ENCODE measurements at places on chromosomes 11 and 22.
A peak's percentile ranks its signal among the peaks of the same experiment; 100 is the strongest.

- DNase-seq: peak; percentile 74
Measured at GRCh38 chr11:74371269-74372052, 26.8 kb downstream of the PGM2L1 start.

DNA sequence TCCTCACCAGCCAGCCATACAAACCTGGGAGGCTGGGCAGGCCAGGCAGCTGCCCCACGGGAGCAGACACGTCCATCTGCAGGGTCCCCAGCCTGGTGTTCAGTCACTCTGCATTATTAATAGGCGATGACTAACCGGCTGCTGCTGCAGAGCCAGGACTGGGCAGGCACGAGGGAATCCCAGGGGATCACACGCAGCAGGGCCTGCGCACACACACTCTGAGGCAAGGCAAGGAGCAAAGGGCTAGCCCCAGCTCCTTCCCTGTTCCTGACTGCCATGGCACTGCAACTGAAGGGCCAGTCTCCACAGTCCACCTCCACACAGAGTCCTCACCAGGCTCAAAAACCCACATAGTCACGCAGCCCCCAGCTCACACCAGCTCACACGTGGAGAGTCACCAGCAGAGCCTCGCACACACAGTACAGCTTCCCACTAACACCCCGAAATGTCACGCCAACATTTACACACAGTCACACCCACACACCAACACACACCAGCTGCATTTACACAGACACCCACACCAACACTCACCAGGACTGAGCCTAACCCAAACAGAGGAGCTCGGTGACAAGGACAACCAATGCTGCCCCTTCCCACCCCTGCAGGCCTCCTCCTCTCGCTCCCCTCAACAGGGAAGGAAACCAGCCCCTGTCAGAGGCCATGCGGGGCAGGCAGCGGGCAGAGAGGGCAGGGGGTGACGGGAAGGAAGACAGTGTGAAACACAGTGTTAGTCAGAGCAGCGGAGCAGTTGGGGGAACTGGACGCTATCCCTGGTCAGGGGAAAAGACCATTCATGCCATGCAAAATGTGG lies 47.3 kb downstream of the NRXN2 start:
- DNase-seq: peak; percentile 85

GRCh38 chr11:124194293-124195188 lies 11.4 kb downstream of the OR10D3 start:
- DNase-seq: peak; percentile 66

DNA sequence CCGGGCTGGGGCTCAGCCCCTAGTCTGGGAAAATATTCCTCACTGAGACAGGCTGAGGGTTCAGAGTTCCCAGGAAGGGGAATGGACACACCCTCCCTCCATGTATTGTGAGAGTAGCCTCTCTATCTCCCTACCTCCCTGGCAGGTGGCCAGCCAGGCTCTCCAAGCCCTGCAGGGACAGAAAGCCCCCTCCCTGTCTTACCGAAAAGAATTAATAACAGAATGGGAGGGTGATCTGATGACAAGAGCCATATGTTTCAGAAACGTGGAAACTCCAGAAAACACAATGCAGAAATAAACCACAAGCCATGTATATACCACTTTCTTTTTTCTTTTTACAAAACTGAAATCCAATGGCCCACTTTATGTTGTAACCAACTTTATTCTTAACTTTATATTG lies 140.0 kb downstream of the CHST1 start:
- DNase-seq: no peak

DNA sequence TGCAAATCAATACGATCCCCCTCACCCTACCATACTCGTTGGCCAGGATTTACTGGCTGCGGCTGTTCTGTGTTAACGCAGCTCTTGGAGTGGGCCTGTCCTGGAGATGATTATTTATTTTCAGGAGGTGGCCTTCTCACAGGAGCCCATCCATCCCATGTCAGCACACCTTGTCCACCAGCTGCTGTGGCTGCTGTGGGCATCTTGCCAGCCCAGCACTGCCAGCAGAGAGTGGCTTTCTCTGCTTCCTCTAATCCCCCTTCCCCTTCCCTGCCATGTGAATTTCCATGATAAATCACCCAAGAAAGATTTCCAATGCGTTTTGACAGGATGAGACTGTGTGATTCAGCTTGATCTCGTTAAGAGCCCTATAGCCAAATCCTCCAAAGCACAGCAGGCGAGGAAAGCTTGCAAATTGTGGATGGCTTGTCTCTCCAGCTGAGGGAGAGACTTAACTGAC lies 309.1 kb upstream of the C11orf87 start:
- no peak for DNase-seq

DNA sequence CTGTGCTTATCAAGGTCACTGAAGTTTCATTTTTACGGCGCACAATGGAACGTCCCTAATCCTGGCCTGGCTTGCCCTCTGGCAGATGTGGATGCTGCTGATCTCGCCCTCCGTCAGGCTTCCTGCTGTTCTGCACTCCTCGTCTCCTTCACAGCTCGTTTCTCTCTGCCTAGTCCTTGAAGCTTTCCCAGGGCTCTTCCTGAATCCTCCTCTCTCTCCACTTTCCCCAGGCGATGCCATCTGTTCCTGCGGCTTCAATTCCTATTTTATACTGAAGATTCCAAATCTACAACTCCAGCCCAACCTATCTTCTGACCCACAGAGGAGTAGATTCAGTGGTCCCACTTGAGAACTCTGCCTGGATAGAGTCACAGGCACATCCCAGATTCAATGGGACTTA lies 14.2 kb downstream of the SLC22A8 start:
- DNase-seq: no peak

- no peak for DNase-seq
Measured at GRCh38 chr22:23570681-23571080, 9.4 kb downstream of the IGLL1 start.

- no peak for DNase-seq
Measured at GRCh38 chr11:7924536-7924935, 6.5 kb downstream of the OR10A6 start.

GRCh38 chr11:104465321-104465720 lies 301.4 kb upstream of the PDGFD start:
- DNase-seq: no peak
